ENCODE measurements at places on chromosomes 4 and X.

GRCh38 chr4:57154191-57154590, 44.0 kb upstream of the IGFBP7 start:
- DNase-seq = no peak

GRCh38 chr4:48748949-48749596, 31.0 kb downstream of the FRYL start:
- DNase-seq = no peak

- no peak for DNase-seq
These were observed 20.6 kb downstream of the LYAR start for GRCh38 chr4:4269331-4269731.

GRCh38 chr4:83335701-83336100, 1.1 kb upstream of the HPSE start:
- DNase-seq = no peak

- no peak for DNase-seq
These were observed 239.7 kb upstream of the KLF3 start for GRCh38 chr4:38424151-38424871.

GRCh38 chrX:12489341-12489740, 301.9 kb upstream of the PRPS2 start:
- no peak for DNase-seq
